ENCODE measurements at places on chromosomes 5 and 9.

GRCh38 chr5:38853753-38854470 is 8.1 kb downstream of the OSMR start:
- no peak for DNase-seq

GRCh38 chr5:149358868-149359495 is 1.1 kb downstream of the PCYOX1L start:
- no peak for DNase-seq

GRCh38 chr9:70566066-70566465 is 151.6 kb upstream of the KLF9 start:
- DNase-seq = no peak

- DNase-seq = no peak
These were observed 379.1 kb upstream of the CCNH start for GRCh38 chr5:87791869-87792268.

- DNase-seq = no peak
These were observed 15.4 kb downstream of the CCNJL start for GRCh38 chr5:160297004-160297403.

GRCh38 chr9:132411091-132411508 is 1.1 kb downstream of the CFAP77 start:
- no peak for DNase-seq

- DNase-seq = no peak
These were observed 40.3 kb upstream of the NFIB start for GRCh38 chr9:14354201-14354600.

DNA sequence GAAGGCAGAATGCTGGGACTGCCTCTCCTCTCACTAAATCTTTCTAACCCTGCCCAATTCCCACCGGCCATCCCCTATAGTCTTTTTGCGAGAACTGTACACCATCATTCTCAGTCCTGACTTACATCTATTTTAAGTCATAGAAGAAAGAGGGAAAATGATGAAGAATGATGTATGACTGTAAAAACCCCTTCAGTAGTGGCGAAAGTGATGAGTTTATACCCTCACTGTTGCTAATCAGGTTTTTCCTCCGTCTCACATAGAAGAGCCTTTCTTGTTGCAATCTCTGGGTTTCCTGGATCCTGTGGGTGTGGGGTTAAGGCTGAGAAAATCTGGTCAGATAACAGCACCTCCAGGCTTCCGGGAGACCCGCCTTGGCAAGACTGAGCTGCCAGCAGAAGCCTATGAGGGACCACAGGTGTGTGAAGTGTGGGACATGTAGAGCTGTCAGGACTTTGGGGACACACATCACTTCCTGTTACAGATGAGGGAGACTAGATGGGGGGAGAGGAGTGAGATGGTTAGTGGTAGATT is 147.1 kb upstream of the SLC12A2 start:
- DNase-seq = no peak

DNA sequence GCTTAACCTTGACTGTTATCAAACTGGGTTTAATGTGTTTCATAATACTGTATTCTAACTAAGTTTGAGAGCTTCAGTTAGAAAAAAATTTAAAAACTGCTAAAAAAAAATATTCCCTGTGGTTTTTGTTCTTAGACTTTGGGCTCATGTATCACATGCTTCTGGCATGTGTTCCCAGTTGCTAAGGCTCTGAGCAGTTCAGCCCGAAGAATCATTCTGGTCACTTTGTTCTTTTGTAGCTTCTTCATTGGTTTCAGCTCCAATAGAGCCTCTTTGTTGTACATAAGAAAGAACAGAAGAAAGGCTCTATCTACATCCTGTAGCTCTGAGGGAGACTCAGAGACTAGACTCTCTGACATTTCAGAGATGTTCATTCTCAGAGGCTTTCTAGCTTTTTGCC is 25.6 kb downstream of the KCNN2 start:
- DNase-seq = no peak

DNA sequence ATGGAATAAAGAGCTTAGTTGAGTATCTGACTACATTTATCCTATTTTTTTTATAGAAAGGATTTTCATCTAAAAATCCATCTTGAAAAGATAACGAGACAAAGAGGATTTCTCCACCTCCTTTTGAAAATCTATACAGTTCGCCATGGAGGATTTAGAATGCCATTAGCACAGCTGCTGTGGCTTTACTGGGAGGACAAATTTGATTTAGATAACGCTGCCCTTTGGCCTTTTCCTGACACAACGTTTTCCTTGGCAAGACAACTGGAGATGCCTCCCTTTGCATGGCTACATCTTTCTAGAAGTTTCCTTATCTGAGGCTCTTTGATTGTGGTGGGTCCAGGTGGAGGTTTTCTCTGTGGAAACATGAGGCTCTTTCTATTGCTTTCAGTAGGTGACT is 146.7 kb upstream of the KLF9 start:
- DNase-seq = no peak

DNA sequence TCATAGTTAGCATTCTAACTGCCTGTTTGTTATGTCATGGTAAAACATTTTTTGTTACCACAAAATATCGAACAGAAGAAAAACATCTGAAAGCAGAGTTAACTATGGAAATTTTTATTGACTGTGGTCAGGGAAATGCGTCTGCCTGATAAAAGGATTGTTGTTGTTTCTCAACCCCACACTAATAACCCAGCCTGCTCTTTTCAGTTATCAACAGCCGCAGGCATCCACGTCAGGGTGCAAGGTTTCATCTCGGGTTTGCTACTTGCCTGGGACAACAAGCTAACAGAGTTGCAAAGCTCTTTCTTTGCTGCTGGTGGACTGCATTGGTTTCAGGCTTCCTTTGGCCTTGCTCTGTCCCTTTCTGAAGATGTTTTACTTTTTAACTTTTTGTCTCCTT is 969.2 kb downstream of the CDH18 start:
- no peak for DNase-seq

GRCh38 chr9:23611869-23612268 is 214.2 kb downstream of the ELAVL2 start:
- DNase-seq = no peak

GRCh38 chr5:72383280-72383679 is 63.1 kb downstream of the PTCD2 start:
- DNase-seq = no peak

- no peak for DNase-seq
These were observed 14.7 kb downstream of the DNAJC25 start for GRCh38 chr9:111645806-111646205.

- no peak for DNase-seq
These were observed 86.7 kb downstream of the KCNIP1 start for GRCh38 chr5:170590566-170590965.

DNA sequence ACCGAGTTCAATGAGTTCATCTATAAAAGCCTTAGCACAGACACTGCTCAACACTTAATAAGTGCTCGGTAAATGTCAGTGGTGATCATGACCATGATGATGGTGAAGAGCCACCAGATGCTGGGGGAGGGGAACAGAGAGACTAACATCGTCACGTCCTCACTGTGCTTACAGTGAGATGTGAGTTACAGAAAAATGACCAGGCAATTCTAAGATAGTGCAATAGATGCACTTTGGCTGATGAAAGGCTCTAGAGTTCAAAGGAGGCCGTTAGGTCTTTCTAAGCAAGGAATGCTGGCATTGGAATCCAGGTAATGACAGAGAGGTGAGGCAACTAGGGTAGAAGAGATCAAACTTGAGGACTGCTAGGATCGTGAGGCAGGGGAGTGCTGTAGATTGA is 36.7 kb downstream of the ARL15 start:
- no peak for DNase-seq

DNA sequence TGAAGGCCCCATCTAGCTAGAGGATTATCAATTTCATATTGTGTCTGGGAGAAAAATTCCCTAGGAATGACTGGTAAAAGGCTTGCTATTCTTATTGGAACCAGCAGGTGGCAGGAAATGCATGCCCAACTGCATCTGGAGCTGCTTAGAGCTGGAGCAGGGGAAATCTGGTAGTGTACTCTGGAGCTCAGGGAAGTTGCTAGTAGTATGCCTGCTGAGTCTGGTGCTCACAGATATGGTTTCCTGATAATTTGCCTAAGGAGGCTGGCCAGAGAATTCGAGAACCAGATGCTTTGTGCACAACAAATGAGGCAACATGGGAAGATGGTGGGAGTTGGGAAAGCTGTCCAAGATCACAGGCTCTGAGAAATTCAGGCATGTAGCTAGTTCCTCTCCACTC is 53.7 kb downstream of the G3BP1 start:
- peak; percentile 34 for DNase-seq

- no peak for DNase-seq
These were observed 131.1 kb downstream of the OR2K2 start for GRCh38 chr9:111198936-111199335.

GRCh38 chr9:114691046-114691955 is 9.3 kb upstream of the TEX48 start:
- DNase-seq = no peak

DNA sequence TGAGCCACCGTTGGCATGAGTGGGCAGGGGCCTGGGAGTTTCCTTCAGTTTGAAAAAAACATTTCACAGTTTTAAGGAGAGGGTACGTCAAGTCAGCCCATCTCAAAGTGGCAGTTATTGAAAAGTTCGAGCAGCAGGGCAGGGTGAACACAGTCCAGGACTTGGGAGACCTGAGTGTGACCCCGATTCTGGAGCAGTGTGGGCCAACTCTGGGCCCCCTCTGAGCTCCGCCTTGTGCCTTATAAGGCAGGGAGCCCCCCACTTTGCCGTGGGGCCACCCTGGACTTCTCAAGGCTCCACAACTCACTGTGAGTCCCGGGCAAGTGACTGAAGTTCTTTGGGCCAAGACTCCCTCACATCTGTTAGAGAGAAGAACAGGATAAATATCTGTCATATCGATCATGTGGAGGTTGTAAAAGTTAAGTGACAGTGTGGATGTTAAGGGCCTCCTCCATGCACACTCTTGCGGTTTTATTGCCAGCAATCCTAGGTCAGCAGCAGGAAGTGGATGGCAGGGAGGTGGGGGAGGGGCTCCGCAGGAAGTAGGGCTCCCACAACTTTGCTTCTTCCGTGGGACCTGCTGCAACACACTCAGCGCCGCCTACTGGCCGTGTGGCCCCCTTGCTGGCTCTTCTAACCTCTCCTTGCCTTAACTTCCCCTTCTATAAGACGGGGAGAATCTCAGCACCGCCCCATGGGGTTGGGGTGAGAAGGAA is 38.4 kb downstream of the HRH2 start:
- no peak for DNase-seq

- no peak for DNase-seq
These were observed 68.8 kb downstream of the ELL2 start for GRCh38 chr5:95892784-95893354.

All from brain pericyte (primary cell).